HT-29 (cell line): ENCODE measurements at places on chromosomes 2 and 18.

DNA sequence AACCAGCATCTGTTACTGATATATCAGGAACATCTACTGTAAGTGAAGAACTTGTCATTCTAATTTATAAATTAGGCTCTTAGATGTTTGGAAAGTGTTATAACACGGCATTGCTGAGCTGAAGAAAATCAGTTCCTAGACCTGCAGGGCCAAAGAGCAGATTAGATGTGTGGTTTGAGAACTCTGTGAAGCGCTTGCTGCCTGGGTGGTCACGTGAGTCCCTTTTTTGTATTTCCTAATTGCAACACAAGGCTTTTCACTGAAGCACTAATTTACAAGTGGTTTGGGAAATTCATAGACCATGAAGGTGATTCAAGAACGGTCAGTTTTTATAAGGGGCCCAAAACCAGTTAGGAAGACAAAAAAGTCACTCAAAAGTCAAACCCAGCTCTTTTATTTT is 106.9 kb upstream of the SP3 start:
- no peak for DNase-seq

DNA sequence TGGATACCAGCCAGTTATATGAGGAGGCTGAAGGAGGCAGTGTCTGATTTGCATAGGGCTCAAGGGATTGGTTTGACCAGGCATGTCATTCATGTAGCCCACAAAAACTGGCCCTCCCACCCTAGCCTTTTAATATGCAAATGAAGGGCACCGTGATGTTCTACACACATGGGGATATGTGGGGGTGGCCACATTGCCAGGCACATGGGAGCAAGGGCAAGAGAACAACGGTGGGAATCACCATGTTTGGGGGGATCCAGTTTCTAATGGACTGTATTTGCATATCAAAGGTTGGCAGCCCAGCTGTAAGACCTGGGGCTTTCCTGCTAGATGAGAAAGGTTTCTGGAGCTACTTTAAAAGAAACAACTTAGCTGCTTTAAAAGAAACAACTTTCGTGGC is 65.1 kb upstream of the SLC25A52 start:
- DNase-seq, result no peak

GRCh38 chr2:136106505-136106904 is 11.4 kb downstream of the CXCR4 start:
- no peak for DNase-seq

- no peak for DNase-seq
Observed at GRCh38 chr2:52745144-52745543, 1022.5 kb upstream of the CHAC2 start.

DNA sequence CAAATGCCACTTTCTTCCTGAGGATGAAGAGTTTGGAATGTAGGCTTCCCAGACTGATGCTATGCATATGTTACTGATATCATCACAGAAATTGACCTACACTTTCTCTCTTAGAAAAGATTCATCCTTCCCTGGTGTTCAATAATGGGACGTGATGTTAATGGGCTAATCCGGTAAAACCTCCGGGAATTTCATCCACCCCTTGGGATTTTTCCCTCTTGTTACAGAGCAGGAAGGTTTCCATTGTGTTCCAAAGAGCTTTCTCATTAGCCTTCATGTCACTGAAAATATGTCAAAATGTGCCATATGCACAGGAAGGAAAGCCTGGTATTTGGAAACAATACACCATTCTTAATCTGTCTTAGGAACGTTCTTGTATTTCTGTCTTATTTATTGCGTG is 20.7 kb downstream of the ALPK2 start:
- no peak for DNase-seq

DNA sequence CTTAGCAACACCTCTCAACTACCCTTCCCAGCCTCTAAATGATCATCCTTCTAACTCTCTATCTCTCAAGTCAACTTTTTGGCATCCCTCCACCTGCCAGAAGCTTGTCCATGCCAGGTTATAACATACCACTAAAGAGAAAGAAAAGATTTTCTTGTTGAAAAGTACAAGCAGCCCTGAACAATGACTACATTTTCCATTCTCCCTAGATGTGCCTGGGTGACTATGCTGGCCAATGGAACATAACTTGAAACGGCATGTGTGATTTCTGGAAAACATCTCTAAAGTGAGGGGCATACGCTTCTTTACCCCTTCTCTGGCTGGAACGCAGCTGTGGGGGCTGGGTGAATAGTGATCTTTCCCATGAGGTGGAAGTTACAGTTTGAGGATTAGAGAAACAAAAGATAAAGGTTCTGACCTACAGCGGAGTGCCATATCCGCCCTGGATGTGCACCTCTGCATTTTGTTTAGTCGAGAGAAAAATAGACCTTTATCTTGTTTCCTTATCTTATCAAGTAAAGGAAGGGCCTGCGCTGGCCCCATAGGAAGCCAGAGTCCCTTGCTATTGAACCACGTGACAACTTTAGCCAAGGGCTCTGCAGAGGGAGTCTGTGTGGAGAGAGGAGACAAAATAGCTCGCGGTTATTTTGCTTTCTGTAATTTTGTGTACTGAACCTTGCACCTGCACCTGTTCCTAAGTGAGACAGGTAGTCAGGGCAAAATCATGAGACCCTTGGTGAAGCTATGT is 436.8 kb downstream of the TGIF1 start:
- DNase-seq, result no peak

DNA sequence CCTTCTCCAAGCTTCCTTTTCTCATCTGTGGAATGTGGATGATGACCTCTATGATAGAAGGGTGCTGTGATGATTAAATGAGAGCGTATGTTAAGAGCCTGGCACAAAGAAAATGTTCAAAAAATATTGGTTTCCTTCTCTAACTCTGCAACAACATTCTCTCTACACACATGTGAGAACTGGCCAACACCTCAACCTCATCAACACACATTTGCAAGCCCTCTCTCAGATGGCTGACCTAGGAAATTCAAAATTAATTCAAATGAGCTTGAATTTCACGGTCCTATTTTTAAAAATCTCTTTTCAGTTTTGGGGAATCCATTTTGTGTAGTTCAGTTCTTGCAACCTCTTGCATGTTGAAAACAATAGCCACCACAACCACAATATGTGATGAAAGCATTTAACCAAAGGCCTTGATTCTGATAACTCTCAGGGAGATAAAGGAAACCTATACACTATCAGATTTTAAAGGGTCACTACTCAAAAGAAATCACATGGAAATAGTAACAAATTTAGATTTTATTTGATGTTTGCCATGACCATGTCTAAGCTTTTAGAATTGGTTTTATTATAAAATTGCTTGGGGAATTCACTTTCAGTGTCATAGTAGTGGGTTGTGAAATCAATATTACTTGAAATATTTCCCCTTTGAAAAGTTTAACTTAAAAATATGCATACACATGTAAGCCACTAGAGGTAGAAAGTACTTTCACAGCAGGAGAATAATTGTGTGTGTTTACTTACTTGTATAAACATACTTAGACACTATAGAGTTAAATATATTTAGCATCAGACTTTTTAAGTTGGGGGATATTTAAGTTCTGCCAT is 16.6 kb upstream of the NABP1 start:
- no peak for DNase-seq

DNA sequence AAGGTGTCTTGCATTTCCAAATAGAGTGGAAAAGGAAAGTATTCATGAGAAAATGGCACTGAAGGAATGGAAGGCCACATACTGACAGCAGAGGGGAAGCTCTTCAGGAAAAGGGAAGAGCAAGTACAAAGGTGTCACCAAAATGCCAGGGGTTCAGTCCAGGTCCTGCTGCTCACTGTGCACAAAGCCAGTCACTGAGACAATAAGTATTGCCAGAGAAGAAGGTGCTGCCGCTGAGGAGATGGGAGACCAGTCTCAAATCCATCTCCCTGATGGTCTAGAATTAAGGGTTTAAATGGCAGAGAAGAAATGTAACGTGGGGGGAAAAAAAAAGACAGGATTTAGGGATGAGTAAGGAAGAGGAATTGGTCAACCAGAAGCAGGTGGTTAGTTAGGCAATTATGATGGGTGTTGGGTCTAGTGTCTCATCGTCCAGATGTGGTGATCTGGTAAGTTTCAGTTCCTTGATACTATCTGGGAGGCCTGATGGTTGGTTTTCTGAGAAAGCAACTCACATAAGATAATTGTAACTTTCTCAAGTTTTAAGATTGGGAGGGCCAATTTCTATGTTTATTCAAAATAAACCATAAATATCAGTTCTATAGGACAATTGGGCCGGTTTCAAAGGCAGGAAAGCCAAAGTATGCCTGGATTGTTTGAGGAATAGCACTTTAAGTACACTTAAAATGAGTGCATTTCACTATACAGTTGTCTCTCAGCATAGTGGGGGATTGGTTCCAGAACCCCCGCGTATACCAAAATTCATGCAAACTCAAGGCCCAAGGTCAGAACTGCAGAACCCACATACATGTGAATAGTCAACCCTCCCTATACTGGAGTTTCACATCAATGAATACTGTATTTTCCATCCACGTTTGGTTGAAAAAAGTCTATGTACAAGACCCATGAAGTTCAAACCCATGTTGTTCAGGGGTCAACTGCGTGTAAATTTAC is 109.1 kb upstream of the DNAJC10 start:
- no peak for DNase-seq

DNA sequence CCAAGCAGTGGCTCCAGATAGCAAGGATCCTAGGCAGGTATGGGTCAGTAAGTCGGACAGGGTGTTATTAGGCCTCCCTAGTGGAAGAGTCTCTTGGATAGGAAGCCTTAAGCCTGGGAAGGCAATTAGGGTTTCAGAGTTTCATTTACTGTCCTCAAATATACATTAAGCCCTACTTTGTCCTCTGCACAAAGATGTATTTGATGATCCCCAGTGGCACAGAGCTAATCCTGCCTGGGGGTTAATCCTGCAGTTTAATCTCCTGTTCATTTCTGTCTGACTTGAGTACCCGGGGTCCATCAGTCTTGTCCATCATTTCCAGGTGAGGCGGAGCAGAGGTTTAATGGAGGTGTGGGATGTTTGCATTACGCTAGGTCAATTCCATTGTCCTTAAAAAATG is 62.0 kb downstream of the MTCL1 start:
- DNase-seq, result no peak

- no peak for DNase-seq
Observed at GRCh38 chr18:74899554-74899953, 301.9 kb downstream of the ZNF407 start.

GRCh38 chr2:37554155-37554510 is 117.3 kb downstream of the CDC42EP3 start:
- no peak for DNase-seq

GRCh38 chr18:35494251-35495220 is 3.2 kb downstream of the INO80C start:
- no peak for DNase-seq

- DNase-seq, result no peak
Observed at GRCh38 chr18:23833714-23834113, 144.5 kb downstream of the LAMA3 start.

DNA sequence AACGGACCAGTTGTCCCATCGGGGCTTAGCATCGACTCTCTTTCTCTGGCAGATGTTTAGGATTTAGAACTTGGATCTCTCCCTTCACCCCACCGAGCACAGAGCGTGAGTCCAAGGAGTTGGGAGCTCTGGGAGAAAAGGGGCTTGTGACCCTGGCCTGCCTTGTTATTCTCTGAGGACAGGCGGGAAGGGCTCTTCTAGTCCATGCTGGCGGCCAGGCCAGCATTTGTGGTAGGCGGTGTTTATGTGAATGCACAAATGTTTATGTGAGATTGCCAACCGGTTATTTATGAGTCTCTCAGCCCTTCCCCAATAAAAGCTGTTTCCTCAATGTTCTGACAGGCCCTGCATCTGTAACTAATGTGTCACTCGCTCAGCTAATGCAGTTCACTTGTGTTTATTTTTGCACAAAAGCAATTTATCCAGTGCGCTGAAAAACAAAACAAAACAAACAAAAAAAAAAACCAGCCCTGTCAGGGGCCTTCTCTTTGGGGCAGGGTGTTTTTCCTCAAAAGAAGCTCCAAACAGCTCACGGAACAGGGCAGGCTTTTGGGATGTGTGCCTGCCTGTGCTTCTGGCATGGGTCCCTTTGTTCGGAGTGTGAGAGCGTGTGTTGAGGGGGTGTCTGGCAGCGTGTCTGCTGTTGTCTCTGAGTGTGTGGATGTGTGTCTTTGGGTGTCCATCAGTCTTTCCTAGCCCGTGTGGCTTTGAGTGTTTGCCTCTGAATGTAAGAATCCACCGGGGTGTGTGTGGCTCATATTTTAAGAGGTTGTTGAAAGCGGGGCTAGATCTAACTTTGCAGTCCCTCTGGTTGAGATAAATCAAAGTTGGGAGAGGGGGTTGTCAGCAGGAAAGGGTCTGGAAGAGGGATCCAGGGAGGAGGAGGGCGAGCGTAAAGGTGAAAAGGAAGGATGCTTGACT is 52.8 kb upstream of the HAAO start:
- DNase-seq, result no peak

GRCh38 chr18:72444111-72444797 is 99.9 kb downstream of the CBLN2 start:
- no peak for DNase-seq

- DNase-seq, result peak; percentile 16
Observed at GRCh38 chr2:37880551-37880950, 44.5 kb upstream of the RMDN2 start.

- no peak for DNase-seq
Observed at GRCh38 chr2:25207078-25207545, 38.7 kb upstream of the POMC start.

DNA sequence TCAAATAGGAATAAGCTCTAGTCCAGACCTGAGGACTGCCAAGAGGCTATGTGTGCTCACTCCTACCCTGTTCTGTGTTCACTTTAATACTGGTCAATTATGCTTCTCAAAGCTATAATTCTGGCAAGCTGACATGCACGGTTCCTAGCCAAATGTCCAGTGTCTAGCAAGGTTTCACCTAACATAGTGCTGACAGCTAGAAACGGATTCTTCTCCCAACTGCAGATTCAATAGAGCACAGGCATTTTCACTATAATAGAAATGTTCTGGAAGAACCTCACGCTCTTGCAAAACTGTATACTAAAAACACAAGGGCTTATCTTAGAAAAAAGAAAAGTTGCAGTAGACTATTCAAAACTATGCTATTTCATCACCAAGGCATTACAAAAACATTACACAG is 45.1 kb downstream of the HDAC4 start:
- DNase-seq, result no peak

GRCh38 chr2:56288838-56289580 is 105.2 kb downstream of the CCDC85A start:
- no peak for DNase-seq

GRCh38 chr2:16613539-16614011 is 52.1 kb downstream of the CYRIA start:
- DNase-seq, result peak; percentile 14

GRCh38 chr2:133452146-133452545 is 116.1 kb downstream of the NCKAP5 start:
- no peak for DNase-seq

DNA sequence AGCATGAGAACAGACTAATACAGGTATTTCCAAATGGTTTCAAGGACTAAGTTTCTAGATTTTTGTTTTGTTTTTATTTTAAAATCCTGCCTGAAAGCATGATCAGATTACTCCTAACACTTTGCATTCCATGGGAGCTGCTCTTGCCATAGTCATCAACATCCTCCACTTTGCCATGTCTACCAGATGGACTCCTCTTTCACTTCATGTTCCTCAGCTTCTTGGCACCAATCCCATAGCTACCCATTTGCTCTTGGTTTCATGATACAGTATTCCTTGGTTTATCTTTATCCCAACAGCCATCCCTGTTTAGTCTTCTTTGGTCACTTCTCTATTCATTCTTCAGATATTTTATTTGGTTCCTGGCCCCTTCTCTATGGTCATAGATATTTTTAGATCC is 154.2 kb upstream of the CCDC195 start:
- no peak for DNase-seq

GRCh38 chr2:168426861-168427260 is 29.2 kb upstream of the CERS6 start:
- no peak for DNase-seq

GRCh38 chr2:239463541-239464165 is 62.8 kb upstream of the HDAC4 start:
- no peak for DNase-seq

GRCh38 chr18:55869556-55870501 is 281.8 kb upstream of the TCF4 start:
- DNase-seq, result no peak
